ENCODE measurements at places on chromosomes 13 and 19.

GRCh38 chr19:50638600-50638999 lies 1.1 kb downstream of the SYT3 start:
- DNase-seq, result no peak

DNA sequence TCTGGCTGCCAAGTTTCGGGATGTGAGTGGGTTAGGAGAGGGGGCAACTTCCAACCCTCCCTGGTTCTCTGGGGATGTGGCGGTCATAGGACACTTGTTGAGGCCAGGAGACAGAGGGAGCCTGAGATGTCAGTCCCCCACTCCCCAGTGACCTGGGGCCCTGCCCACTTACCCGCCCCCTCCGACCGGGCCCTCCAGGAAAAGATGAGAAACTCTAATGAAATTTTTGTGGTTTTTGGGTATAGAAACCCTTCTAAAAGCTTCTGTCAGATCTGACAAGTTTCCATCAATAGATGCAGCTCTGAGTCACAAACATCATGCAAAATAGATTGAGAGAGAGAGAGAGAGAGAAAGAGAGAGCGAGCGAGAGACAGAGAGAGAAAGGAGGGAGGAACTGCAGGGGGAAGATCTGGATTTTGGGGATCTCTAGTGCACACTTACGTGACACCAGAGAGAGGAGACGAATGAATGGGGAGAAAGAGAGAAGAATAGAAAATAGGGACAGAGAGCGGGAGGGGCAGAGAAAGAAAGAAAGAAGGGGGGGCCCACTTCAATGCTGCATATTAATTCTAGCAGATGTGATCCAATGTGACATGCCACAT lies 94.0 kb downstream of the PTPRS start:
- no peak for DNase-seq

- DNase-seq, result no peak
Observed at GRCh38 chr13:110628952-110629701, 13.8 kb downstream of the NAXD start.

DNA sequence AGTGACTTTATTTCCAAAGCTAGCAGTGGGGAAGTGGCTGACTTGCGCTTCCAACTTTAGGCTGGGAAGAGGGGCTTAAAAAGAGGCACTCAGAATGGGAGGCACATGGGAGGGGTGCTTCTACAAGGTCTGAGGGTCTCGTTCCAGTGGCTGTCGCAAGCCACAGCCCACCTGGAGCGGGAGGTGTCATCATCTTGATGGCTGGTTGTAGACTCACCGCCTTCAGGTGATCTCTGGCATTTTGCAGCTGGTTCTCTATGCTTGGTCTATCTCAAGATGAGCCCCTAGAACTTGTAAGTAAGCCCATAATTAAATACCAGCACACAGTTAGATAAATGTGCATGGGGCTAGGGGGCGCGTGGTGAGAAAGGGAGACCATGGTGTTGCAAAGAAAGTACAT lies 9.2 kb downstream of the TEX29 start:
- DNase-seq, result no peak

DNA sequence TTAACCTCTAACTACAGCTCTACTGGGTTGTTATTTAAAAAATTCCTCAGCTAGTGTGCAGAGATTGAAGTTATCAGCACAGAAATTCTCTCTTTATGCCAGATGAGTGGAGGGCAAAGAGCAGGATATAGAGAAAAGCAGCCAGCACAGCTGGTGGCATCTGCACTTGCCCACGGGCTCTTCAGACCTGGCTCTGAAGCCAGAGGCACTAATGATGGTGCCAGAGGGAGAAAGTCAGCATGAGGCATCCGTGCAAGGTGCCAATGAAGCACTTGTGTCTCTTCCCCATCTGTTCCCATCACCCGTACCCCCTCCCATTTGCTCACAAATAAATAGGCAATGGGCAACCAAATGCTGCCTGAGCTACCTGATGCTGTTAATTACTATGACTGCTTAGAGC lies 138.9 kb downstream of the OLFM4 start:
- DNase-seq, result peak; percentile 89

GRCh38 chr13:29594303-29594709 lies 1.2 kb downstream of the SLC7A1 start:
- no peak for DNase-seq

DNA sequence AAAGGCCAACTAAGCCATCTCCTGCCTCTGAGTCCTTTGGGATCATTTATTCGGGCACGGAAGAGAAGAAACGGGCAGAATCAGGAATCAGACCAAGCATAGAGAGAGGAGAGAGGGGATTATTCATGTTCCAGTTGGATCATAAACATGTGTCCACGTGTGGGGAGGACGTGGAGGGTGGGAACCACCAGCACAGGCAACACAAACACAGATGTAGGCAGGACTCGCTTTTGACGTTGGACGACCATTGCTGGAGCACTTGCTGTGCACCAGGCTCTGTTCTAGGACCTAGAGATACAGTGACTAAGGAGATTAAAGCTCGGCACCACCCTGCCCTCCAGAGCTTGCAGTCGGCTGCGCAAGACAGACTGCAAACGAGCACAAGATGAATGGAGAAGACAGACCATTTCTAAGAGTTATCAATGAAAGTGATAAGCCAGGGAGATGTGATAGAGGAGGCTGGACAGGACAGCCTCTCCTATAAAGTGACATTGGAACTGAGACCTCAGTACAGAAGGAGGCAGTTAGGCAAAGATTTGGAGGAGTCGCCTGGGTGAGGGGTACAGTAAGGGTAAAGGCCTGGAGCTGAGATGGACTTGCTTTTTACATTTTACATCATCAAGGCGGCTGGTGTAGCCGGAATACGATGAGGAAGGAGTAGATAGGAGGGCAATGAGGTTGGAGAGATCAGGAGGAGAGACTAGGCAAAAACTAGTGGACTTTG lies 716 bp downstream of the SH2D3A start:
- no peak for DNase-seq

- DNase-seq, result no peak
Observed at GRCh38 chr13:23660249-23660648, 90.0 kb downstream of the TNFRSF19 start.

- no peak for DNase-seq
Observed at GRCh38 chr19:14089412-14089661, 1.2 kb downstream of the SAMD1 start.

- DNase-seq, result no peak
Observed at GRCh38 chr19:49758292-49758691, 4.8 kb downstream of the TSKS start.

GRCh38 chr19:11191273-11191755 lies 6.0 kb downstream of the KANK2 start:
- no peak for DNase-seq

Data from NCI-H1417 treated with DMSO at 0.1 percent for 48 hours (cell line).